Inflammatory macrophage (primary cell): ENCODE measurements at places on chromosomes 2 and 18.

DNA sequence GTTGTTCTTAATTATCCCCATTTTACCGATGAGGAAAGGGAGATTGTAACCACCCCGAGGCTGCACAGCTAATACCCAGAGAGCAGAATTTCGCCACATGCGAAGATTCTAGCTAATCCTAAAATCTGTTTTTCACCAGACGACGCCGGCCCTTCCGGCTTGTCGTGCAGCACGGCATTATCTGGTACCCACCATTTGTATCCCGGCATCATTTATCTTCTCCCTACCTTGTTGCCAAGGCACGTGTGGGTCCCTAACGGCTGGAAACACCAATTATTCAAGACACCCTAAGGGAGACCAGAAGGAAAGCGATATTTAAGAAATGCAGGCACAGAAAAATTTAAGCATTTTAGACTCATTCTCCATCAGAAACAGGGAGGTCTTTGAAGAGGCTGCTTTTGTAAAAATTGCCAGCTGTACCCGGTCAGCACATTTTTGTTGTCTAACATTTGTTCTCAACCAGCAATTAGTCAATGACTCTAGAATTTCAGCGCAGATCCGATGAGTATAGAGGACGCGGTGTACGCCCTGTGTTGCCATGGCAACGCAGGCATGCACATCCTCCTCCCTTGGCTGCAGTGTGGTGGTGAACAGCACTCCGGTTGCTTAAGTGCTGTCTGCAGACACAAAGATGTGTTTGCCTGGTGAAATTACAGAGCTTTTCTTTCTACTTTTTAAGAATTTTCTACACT is 111.6 kb downstream of the AGAP1 start:
- no peak for DNase-seq

DNA sequence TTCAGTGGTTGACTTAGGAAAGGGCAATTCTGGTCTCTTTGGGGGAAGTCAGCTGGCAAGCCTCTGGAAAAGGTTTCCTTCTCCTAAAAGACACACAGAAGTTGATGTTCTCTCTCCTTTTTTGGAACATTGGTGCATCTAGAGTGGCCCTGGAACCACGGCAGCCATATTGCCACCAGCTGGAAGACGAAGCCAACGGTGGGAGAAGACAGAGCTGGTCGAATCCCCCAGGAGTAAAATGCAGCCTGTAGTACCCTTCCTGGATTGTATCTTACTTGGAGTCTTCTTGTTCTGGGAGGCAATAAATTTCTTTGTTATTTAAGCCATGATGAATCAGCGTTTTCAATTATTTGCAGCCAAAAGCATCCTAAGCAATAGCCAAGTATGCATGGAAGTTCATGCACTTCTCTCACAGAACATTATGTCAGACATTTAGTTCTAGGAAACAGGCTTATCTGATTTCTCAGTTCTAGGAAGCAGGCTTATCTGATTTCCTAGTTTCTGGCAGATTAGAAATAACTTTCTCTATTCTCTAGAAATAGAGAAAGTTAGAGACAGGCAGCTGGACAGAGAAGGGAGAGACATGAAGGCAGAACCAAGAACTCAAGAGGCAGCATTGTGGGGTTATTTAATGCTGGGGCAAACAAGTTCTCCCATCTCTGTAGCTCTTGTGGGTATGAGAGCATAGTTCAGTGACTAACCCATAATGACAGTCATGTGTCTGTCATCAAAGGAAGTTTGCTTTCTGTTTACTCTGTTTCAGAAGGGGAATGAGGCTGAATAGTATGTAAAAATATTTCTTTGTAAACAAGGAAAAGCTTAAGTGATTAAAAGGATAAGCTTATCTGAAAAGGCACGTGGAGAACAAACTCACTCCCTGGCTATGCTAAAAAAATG is 40.5 kb upstream of the NABP1 start:
- peak; percentile 85 for DNase-seq

DNA sequence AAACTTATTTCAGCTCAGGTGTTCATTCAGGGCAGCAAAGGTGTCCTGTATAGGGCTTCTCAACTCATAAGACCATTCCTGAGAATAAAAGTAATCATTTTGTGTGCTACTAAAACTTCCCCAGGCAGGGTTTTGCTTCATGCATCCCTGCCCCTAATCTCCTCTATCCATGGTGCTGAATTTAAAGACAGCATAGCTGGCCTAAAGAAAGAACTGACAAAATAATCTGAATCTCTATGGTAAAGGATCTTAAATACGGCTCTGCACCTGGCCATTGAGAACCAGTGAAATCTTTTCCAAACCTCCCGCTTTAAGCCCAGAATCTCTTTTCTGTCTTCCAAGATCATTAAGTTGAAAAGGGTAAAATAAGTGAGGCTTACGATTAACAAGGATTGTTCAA is 292.1 kb upstream of the KLHL29 start:
- no peak for DNase-seq

GRCh38 chr2:68936889-68937288 is 15.8 kb downstream of the GKN2 start:
- DNase-seq, result no peak

- DNase-seq, result no peak
Observed at GRCh38 chr18:37985126-37985525, 419.5 kb upstream of the CELF4 start.
